Placental pericyte (primary cell): ENCODE measurements at places on chromosomes 2 and 18. TPM values are rescaled to one million over a fixed set of nuclear protein-coding genes. Genes with fewer than 3 reads are reported as not detected.

Gene HTR2B
- 11.7 and 68.9 TPM in 2 replicates for total RNA-seq

Gene CCDC138
- 3.3 and 6.6 TPM in 2 replicates for total RNA-seq

Gene CTAGE1
- total RNA-seq, result not detected in 2 replicates

Gene SERPINB7
- 1.5 and 33.6 TPM in 2 replicates for total RNA-seq

Gene ZNF512
- total RNA-seq, result 23.2 and 27.8 TPM in 2 replicates

Gene IL1F10
- not detected in 2 replicates for total RNA-seq

Gene LBX2
- 1.9 and 3.1 TPM in 2 replicates for total RNA-seq

Gene CD8B2
- not detected in 2 replicates for total RNA-seq

Gene ASAP2
- 40.9 and 76.5 TPM in 2 replicates for total RNA-seq

Gene CACNB4
- under 0.01 and 0.14 TPM in 2 replicates for total RNA-seq

Gene DSC3
- total RNA-seq, result under 0.01 and 0.14 TPM in 2 replicates

Gene LHCGR
- total RNA-seq, result not detected in 2 replicates

Gene FARP2
- total RNA-seq, result 24.5 and 41.7 TPM in 2 replicates

Gene FBLN7
- total RNA-seq, result 0.66 and 2.9 TPM in 2 replicates

Gene RAD51AP2
- under 0.01 TPM in 1 of 2 replicates, not detected in the other for total RNA-seq

Gene HOXD13
- not detected in 2 replicates for total RNA-seq

Gene RAB17
- total RNA-seq, result 0.22 and 0.43 TPM in 2 replicates

Gene FEV
- not detected in 2 replicates for total RNA-seq

Gene NAT8
- not detected in 2 replicates for total RNA-seq

Gene CEBPZOS
- 13.1 and 19.3 TPM in 2 replicates for total RNA-seq

Gene RBFA
- total RNA-seq, result 14.2 and 35.9 TPM in 2 replicates

Gene GKN1
- 0.22 TPM in 1 of 2 replicates, not detected in the other for total RNA-seq

Gene MYO7B
- 0.43 TPM in 1 of 2 replicates, not detected in the other for total RNA-seq

Gene EGR4
- not detected in 2 replicates for total RNA-seq

Gene CHAC2
- total RNA-seq, result 0.44 and 7.4 TPM in 2 replicates

Gene CXCR1
- not detected in 2 replicates for total RNA-seq

Gene FAM228A
- 0.14 and 1.5 TPM in 2 replicates for total RNA-seq

Gene NCKAP5
- 6.3 and 21.6 TPM in 2 replicates for total RNA-seq

Gene CHRNA1
- 0.66 and 3.1 TPM in 2 replicates for total RNA-seq

Gene DNAH6
- under 0.01 TPM in 2 replicates for total RNA-seq

Gene ANO7
- 0.22 and 1.7 TPM in 2 replicates for total RNA-seq

Gene IL18R1
- total RNA-seq, result 0.43 and 0.44 TPM in 2 replicates

Gene THADA
- total RNA-seq, result 19.0 and 30.9 TPM in 2 replicates

Gene CPO
- not detected in 2 replicates for total RNA-seq

Gene FZD7
- total RNA-seq, result 19.0 and 31.8 TPM in 2 replicates

Gene NEU2
- not detected in 2 replicates for total RNA-seq
